Esophagus muscularis mucosa (tissue), 4 donors: ENCODE measurements at places on chromosomes 6 and 20.
A peak's percentile ranks its signal among the peaks of the same experiment; 100 is the strongest.

DNA sequence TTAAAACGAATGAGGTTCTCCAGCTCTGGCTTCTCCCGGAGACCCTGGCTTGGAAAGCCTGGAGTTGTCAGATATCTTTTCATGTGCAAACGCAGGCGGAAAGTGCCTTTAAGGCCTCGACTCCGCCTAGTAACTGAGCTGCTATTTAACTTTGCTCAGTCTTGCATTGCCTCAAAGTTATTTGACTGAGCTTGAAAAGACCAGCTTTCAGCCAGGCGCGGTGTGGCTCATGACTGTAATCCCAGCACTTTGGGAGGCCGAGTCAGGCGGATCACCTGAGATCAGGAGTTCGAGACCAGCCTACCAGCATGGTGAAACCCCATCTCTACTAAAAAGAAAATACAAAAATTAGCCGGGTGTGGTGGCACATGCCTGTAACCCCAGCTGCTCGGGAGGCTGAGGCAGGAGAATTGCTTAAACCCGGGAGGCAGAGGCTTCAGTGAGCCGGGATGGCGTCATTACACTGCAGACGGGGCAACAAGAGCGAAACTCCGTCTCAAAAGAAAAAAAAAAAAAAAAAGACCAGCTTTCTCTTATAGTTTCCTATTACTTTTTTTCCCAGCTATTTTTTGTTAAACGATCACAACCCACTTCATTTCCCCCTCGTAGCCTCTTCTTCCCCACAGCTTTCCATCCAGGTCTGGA, 1.9 kb downstream of the GCNT2 start:
- no peak for DNase-seq

DNA sequence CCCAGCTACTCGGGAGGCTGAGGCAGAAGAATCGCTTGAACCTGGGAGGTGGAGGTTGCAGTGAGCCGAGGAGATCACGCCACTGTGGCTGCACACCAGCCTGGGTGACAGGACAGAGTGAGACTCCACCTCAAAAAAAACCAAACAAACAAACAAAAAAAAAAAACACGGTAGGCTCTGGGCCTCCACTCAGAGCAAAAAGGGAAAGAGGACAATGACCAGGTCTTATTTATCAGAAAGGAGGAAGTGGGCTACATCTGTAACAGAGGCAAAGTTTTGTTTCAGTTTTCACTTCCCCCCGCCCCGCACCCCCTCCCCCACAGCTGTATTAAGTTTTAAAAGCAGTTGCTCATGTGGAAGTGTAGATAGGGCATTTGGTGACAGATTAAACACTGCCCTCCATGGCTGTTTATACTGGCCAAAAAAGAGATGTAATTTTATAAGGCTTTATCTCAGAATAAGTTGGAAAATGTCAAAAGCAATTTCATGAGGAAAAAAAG, 114.6 kb downstream of the RCAN2 start:
- DNase-seq, result no peak

DNA sequence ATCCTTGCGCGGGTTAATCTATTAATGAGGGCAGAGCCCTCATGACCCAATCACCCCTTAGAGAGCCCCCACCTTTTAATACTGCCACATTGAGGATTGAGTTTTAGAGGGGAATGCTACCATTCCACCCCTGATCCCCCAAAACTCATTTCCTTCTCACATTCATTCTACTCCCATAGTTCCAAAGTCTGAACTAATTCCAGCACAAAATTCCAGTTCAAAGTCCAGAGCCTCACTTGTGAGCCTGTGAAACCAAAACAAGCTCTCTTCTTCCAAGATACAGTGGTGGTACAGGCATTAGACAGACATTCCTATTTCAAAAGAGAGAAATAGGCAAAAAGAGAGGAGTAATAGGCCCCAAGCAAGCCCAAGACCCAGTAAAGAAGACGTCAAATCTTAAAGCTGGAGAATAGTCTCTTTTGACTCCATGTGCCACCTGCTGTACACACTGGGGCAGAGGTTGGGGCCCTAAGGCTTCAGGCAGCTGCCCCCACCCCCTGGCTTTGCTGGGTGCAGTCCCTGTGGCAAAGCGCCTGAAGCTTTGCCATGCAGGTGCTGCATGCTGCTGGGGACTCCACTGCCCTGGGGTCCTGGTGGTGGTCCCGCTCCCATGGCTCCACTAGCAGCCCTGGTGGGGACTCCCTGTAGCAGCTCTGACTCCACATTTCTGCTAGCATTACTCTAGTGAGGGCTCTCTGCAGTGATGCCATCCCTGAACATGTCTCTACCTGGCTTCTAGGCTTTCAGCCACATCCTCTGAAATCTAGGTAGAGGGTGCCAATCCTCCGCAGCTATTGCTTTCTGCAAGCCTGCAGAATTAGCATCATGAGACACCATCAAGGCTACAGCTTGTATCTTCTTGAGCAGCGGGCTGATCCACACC, 41.3 kb downstream of the RSPH3 start:
- DNase-seq, result no peak

DNA sequence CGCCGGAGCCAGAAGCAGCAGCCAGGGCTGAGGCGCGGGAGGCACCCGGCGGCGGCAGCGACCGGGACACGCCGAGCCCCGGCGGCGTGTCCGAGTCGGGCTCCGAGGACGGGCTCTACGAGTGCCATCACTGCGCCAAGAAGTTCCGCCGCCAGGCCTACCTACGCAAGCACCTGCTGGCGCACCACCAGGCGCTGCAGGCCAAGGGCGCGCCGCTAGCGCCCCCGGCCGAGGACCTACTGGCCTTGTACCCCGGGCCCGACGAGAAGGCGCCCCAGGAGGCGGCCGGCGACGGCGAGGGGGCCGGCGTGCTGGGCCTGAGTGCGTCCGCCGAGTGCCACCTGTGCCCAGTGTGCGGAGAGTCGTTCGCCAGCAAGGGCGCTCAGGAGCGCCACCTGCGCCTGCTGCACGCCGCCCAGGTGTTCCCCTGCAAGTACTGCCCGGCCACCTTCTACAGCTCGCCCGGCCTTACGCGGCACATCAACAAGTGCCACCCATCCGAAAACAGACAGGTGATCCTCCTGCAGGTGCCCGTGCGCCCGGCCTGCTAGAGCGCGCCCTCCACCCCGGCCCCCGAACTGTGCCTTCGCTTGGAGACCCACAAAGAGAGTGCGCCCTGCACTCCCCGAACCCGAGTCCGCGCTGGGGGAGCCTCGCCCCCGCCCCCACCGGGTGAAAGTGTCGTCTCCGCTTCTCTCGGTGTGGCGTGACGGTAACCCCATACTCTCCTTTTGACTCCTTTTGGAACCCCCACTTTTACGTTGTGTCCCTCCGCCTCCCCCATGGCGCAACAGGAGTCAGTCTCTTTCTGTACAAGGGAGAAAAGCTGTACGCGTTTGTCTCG, 1.6 kb downstream of the INSM1 start:
- DNase-seq, result no peak

- DNase-seq, result no peak
These were observed 526.7 kb downstream of the EPHA7 start for GRCh38 chr6:92892626-92893170.

- DNase-seq, result no peak
These were observed 78.2 kb downstream of the ASXL1 start for GRCh38 chr20:32436142-32436861.

GRCh38 chr6:53399027-53399344, 50.2 kb upstream of the ELOVL5 start:
- DNase-seq, result no peak

DNA sequence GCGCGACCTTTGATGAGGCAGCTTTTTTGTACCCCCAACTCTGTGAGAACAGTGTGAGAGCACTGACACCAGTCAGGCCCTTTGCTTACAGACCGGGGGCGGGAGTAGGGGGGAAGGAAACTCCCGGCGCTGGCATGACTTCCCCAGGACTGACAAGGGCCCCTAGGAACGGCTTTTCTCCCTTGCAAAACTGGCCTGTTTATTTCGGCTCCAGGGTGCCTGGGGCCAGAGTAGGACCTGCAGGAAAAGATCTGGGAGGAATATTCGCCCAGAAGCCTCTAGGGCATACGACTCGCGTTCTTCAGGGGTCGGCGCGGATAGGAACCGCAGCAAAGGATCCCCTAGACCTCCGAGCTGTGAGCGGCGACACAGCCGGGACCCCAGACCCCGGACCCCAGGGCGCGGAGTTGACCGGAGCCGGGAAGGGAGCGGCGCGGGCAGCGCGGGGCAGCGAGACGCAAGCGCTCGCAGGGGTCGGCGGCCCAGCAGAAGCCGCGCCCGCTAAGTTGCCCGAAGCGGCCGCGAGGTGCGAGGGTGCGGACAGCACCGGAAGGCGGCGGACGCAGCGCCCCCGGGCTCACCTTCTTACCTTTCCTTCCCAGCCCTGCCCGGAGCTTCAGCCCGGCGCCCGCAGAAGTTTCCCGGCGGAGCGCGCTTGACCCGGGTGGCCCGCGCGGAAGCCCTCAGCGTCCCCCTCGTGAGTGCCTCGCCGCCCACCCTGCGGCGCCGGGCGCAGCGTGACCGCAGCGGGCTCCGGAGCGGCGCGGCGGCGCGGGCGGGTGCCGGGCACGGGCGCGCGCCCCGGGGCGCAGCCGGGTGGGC, at the start of gene POPDC3:
TSS of gene POPDC3 (minus strand) at position 771 of the 822 bp plus-strand sequence. CDS start 18,105 bp downstream, outside the sequence.
- DNase-seq, result no peak

DNA sequence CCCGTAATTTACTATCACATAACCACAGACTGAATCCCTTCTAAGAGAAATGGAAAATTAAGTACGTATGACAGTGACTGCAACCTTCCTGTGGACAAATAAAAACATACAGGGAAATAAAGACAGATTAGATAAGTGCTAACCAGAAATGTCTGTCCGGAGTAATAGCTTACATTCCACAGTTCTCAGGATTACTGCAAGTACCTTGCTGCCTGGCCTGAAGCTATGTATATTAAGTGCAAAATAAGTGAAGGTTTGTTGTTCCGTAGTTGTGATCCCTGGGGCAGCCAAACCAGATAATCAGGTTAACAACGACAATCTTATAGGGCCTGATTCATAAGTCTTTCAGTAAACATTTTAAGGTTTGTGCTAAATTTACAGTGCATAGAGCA, 2.8 kb downstream of the NEDD9 start:
- DNase-seq, result no peak

DNA sequence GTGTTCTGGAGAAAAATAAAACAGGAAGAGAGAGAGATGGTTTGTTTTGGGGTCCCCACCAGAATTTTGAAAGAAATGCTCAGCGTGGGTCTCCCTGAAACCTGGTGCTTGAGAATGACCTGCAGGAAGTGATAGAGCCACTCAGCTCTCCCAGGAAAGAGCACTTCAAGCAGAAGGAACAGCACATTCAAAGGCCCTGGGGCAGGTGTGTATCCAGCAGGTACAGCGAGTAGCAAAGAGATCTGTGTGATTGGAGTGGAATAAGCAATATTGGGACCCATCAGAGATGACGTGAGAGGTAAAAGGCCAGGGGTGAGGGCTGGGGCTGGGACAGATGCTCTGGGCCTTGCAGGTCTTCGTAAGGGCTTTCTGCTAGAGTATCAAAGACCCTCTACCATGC, 89.5 kb upstream of the CCDC167 start:
- no peak for DNase-seq

- no peak for DNase-seq
These were observed 18.3 kb downstream of the MRPS18A start for GRCh38 chr6:43669050-43669921.

DNA sequence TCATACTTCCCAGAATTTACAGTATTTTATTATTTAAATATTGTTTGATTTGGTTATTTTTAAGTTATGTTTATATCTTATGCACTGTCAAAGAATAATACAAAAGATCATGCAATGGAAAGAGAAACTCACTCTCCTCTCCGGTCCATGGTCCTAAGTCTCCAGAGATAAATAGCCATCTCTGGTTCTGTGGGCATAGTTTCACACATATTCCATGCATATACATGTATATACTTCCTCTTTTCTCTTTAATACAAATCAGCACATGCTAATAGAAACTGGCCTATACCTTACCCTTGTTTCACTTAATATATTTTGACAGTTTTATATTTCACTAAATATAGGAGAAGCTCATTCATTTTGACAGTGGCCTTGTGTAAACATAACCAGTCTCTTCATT, 901.7 kb upstream of the CITED2 start:
- no peak for DNase-seq

DNA sequence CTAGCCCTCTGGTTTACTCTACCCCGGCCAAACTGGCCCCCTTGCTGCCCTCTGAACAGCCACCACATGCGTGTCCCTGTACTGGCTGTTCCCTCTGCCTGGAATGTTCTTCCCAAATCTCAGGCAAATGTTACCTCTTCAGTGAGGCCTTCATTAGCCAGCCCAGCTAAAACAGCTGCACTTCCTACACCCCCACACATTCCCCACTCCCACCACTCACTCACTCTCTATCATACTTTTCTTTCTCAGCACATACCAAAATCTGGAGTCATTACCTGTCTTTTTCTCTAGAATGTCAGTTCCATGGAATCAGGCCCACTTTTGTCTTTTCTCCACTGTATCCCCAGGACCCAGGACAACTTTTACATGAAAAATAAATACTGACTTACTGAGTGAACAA, 401.2 kb upstream of the SULF2 start:
- DNase-seq, result no peak

DNA sequence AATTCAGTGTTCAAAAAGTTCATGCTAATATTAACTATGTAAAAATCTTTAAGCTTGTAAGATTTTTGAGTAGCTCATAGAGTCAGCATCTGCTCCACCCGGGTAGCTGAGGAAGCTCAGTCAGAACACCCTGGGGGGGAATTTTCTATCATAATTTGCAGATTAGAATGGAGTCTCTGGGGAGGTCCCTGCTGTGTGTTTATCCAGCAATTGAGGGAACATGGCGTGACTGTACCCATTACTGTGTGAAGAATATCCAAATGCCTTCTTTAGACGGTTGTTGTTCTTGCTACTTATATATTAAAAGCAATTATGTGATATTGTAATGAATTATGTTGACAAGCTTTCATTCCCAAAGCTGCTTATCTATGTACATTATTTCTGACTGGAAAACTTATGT, 64.8 kb downstream of the AIG1 start:
- no peak for DNase-seq

GRCh38 chr20:36234771-36235320, 1.4 kb upstream of the AAR2 start:
- DNase-seq, result no peak

DNA sequence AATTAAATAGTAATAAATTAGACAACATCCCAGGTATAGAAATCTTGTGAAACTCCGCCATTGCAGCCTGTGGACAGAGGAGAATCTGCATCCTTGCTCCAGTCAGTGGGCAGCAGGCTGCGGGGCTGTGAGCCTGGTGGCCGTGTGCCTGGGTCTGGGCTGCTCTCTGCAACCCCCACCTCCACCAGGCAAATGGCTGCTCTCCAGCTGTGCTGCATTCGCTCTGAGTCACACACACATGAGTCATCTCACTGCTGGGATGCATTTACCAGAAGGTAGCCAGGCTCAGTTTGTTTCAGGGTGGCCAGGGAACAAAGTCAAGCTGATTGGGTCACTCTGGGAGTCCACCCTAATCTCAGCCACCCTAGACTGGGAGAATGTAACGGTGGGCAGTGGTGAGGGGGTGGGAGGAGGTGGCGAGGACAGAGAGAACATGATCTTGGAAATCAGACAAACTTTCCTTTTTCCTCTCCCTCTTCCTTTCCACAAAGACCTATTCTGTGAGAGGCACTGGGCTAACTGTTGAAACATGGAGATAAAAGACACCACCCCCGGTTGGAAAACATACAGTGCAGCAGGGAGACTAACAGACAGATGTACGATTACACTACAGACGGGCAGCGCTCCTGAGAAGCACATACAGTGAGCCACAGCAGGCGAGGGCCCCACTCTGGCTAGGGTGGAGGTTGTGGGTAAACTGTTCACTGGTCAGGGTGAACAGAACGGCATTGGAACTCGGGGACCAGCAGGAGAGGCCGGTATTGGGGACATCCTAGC, 59.2 kb downstream of the TRAM2 start:
- DNase-seq, result peak; percentile 95
